ENCODE measurements at places on chromosomes 5 and 9. TPM values are rescaled to one million over a fixed set of nuclear protein-coding genes. Genes with fewer than 3 reads are reported as not detected.

DNA sequence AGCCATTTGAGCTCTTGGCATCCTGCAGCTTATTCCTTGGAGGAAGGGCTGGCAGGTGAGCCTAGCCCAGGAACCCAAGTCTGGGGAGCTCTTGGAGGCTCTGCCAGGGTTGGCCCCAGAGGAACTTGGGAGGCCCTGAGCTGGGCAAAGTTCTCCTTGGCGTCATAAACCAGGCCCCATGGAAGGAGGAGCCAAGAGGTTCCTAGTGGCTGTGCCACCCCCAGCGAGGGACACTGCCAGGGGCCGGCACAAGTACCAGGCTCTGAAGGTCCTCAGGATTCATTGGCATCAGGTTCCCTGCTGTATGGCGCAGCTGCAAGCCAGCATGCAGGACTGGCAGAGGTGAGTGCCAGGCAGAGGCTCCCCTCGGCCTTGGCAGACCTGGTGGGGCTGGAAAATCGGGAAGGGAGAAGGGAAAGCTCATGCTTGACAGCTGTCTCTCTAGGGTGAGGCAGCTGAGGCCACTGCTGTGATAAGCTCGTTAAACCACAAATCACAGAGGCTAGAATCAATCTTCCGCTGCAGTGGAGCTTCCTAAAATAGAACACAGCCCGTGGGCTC lies 54.6 kb upstream of the SYNPO start:
- no peak for DNase-seq

GRCh38 chr9:132560616-132561202 lies 21.7 kb upstream of the BARHL1 start:
- DNase-seq: no peak

GRCh38 chr5:68548959-68549676 lies 333.6 kb downstream of the PIK3R1 start:
- peak; percentile 97 for DNase-seq

DNA sequence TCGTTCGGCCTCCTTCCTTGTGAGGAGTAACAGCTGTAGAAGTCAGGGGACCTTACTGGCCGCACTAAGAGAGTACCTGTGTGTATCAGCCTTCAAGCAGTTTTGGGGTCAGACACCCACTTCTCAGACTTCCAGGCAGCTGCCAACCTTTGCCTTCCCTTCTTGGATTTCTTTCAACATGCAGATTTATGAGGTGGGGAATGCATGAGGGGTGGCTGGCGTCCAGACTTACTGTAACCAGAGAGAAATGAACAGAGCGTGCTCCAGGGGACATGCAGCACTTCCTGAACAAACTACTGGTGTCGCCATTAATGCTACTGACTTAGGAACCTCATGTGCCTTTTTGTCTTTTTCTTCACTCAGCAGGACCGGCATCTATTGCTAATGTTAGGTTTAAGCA lies 46.7 kb downstream of the INSYN2B start:
- DNase-seq: no peak

- no peak for DNase-seq
These were observed 751 bp upstream of the RIC1 start for GRCh38 chr9:5628183-5628529.

DNA sequence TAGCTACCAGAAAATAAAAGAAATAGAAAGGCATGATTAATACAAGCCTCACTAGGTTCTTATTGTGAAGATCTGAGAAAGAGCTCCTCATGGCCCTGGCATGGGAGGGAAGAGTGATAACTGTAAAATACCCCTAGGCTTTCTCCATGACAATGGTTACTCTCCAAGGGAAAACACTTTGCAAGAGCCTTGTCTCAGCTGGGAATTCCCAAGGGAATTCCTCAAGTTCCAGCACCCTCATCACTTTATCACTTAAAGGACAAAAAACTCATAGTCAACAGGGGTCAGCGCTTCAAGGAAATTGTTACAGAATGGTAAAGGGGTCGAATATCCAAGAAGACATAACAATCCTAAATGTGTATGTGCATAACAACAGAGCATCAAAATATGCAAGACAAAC lies 21.2 kb downstream of the SYK start:
- DNase-seq: no peak

GRCh38 chr5:83942155-83942554 lies 221.5 kb upstream of the HAPLN1 start:
- no peak for DNase-seq

GRCh38 chr9:91740701-91741100 lies 209.3 kb downstream of the ROR2 start:
- peak; percentile 25 for DNase-seq

- DNase-seq: no peak
These were observed 33.5 kb upstream of the FCN2 start for GRCh38 chr9:134847138-134847537.

DNA sequence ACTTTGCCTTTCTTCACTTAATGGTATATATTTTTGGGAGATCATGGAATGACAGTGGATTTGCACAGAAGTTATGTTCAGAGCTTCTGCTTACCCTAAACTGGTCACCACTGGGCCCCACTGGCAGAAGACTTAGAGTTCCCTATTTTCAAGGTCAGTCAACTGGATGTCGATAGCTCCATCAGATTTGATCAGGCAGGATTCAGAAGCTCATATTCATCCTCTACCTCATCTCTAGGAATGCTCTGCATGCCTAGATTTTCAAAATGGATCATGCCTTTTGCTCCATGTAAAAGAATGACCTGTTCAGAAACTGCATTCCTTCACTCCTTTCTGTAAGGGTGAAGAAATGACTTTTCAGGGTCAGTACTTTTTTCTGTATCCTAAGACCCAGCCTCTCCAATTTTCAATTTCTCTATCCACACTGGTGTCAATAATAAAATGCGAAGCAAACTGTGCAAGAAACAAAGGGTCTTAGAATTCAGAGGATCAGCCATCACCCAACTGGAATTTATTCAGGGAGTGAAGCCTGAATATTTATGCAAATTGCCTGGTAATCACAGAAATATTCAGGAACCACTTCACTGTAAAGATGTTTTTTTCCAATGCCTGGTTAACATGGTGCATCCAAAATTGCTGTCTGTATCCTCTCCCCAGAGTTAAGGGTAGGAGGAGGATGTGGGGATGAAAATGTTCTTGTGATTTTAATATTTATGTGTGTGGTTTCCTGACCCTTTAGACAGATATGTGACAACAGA lies 125.4 kb downstream of the DOCK2 start:
- peak; percentile 84 for DNase-seq

DNA sequence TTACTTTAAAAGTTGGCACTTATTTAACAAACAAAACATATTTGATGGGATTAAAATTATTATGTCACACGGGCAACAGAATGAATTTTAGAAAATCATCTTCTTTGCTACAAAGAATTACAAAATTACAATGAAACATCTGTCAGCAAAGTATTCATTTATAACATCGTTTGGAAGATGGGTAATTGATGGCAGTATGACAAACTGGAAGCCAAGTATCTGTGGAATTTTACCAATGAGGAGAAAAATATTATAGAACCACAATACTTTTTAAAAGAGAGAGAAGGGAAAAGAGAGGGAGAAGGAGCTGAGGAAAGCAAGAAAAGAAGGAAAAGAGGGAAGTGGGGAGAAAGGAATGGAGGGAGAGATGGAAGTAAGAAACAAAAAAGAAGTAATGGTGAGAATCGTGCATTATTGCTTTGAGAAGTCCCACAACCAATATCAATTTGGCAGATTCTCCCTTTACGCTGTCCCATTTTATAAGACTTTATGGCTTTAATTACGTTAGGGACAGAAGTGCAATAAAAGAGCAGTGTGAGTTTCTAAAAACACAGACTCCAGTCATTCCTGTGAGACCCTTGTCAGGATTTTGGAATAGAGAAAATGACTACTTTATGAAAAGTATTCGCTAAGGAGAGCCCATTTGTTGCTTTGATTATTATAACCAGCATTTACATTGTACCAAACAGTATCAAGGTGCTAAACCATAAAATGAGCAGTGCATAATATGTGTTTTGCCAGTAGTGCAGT lies 76.7 kb downstream of the LURAP1L start:
- no peak for DNase-seq

DNA sequence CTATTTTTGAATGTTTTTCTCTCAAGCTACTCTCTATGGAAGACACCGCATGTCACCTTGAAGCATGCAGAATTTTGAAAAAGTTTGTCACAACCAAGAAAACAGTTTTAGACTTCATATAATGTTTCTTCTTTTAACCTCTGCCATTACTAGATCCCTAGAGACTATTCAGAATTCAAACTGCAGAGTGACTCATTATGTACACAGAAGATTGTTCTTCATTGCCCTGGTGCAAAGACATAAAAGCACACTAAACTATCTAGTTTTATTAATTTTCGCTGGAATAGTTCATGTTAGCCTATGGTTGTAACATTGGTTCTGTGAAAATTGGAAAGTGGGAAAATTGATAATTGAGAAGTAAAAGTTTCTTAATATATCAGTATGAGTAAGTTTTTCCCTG lies 18.4 kb downstream of the F2RL2 start:
- no peak for DNase-seq

GRCh38 chr5:60436518-60436917 lies 263.4 kb downstream of the DEPDC1B start:
- DNase-seq: no peak

- DNase-seq: no peak
These were observed 68.9 kb downstream of the PPIC start for GRCh38 chr5:122967625-122968024.

DNA sequence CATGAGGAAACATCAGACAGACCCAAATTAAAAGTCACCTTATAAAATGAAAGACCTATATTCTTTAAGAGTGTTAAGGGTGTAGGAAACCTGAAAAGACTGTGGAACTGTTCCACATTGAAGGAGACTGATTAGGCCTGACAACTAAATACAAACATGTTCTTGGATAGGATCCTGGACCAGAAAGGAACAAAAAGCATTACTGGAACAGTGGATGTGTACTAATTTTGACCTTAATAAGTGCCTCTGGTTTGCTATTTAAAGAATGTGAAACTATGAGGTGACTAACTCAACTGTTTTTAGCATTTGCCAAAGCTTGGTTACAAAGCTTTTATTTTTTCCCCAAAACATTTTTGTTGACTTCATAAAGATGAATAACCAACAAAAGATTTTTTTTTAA lies 340.6 kb downstream of the CAAP1 start:
- peak; percentile 2 for DNase-seq

DNA sequence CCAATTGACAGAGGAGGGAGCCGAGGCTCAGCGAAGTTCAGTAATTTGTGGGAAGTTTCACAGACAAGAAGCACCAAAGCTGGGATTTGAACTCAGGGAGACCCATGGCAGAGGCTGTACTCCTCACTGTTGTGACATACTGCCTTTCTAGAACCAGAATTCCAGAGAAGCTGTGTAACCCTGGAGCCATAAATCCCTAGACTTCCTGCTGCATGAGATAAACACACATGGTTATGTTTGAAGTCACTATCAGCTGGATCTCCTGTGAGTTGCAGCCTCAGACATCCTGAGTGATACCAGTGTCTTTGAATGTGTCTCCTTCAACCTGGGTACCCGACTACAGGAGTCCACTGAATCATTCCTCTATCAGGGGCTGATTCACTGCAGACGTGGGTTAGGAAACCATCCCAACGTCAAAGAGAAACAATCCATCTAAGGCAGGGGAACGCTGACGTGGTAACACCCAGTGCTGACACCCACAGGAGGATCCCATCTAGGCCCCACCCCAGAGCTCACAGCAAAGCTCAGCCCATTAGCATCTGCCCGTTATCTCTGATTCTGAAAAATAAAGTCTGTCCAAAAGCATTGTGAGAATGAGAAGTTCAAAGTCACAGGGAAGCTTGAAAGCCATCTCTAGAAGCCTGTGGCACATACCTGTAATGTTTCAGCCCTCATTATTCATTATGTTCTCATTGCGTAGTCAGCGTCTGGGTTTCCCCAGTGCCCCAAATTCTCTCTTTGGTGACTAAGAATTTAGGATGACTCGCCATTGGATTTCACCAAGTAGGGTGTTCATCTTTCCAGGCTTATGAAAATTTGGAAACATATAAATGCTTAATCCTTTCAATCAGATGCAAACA lies 36.3 kb upstream of the BASP1 start:
- DNase-seq: peak; percentile 97

GRCh38 chr5:177557041-177557647 lies 2.8 kb upstream of the FAM193B start:
- peak; percentile 45 for DNase-seq

- DNase-seq: no peak
These were observed 742.7 kb upstream of the ZNF608 start for GRCh38 chr5:125489146-125489545.

GRCh38 chr5:116651653-116652052 lies 77.0 kb upstream of the SEMA6A start:
- no peak for DNase-seq

DNA sequence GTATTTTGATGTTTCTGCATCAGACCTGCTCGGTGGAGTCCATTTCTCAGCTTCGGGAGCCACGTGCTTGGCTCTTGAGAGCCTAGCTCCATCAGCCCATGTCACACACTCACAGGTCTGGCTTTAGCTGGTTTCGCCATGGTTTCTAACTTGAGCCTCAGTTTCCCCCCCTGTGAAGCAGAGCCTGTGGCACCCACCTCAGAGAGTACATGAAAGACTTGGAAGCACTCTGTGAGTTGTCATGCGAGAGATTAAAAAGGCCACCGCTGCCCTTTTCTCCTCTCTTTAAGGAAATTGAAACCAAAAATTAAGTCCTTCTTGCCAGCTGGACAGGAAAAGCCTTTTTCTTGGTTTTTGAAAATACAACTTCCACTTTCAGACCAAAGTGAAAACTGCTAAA lies 8.8 kb downstream of the TENT4A start:
- DNase-seq: no peak

DNA sequence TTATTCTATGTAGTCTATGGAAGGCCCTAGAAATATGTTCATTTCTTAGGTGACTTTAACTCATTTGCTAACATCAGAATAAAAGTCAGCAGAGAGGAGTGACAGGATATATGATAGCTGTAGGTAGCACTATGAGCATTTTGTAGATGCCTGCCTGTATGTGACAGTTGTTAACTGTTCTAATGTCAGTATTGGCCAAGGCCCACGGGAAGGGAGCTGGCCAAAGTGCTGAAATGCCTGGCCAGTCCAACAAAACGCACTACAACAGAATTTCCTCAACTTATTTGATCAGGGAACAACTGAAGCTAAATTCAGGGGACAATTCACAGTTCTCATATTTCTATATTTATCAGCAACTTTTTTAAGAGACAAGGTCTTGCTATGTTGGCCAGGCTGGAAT lies 20.8 kb downstream of the SV2C start:
- peak; percentile 24 for DNase-seq

- no peak for DNase-seq
These were observed 83.2 kb downstream of the DIRAS2 start for GRCh38 chr9:90559075-90560073.

GRCh38 chr9:90803860-90804593 lies 2.4 kb downstream of the SYK start:
- no peak for DNase-seq

DNA sequence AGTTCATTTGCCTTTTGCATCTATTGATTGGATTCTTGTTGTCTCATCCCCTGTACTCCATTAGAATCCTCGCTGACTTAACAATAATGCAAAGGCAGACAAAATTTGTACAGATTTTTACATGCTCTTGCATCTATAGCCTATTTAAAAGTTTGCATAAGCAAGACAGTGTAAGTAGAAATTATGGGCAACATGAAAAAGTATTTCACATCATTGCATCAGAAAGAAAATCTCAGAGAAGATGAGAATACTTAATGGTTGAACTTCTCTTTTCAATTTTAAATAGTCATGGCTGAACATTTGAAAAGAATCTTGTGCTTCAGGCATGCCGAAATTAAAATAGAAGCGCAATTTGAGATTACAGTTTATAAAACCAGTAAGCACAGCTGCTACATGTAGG lies 226.4 kb downstream of the EFNA5 start:
- no peak for DNase-seq

The IL7R gene
- total RNA-seq: 20.4 TPM

The TRIM7 gene
- total RNA-seq: 3.2 TPM

The SPATA24 gene
- total RNA-seq: 6.3 TPM

The PKN3 gene
- total RNA-seq: 7.4 TPM

The TXNDC8 gene
- total RNA-seq: not detected

The SEMA4D gene
- total RNA-seq: 14.2 TPM

The FABP6 gene
- total RNA-seq: 1.0 TPM

The PCDHGA8 gene
- not detected for total RNA-seq

Measured in M059J (cell line).